ENCODE measurements at places on chromosomes 1 and 21.
A peak's percentile ranks its signal among the peaks of the same experiment; 100 is the strongest.

- DNase-seq: no peak
These were observed 37.3 kb downstream of the RGS4 start for GRCh38 chr1:163106364-163106987.

DNA sequence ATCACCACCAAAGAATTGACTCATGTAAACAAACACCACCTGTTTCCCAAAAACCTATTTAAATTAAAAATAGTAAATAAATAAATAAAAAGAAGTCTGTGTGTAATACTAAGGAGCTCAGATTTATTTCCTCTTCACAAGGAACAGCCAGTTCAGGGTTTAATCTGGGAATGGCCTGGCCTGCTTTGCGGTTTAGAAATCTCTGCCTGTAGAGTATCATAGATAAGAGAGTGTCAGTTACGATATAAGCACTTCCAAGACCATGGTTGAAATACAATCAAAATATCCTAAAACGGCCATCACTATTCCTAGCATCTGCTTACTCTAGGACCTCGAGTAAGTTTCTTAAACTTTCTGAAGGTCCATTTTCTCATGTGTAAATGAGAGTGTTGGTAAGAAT lies 274.4 kb downstream of the PLPP3 start:
- no peak for DNase-seq

DNA sequence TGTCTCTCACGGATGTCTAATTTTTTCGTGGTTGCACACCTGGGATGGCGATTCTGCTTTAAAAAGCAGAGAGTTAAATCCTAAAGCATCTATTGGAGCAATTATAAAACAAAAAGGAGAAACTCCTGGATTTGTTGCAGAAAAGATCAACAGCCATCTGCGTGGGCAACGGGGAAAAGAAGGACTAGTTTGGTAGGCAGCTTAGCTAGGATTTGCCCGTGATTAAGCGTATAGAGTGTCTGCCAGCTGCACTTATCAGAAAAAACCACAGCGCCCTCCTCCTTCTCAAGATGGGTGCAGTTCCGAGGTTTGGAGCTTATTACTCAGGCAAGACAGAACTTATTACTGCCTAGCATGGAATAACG lies 526 bp upstream of the SLC25A24 start:
- peak; percentile 31 for DNase-seq

- no peak for DNase-seq
These were observed 7.5 kb downstream of the CLDN14 start for GRCh38 chr21:36472377-36472776.

- DNase-seq: no peak
These were observed 2.3 kb downstream of the OVAAL start for GRCh38 chr1:180560868-180561600.

DNA sequence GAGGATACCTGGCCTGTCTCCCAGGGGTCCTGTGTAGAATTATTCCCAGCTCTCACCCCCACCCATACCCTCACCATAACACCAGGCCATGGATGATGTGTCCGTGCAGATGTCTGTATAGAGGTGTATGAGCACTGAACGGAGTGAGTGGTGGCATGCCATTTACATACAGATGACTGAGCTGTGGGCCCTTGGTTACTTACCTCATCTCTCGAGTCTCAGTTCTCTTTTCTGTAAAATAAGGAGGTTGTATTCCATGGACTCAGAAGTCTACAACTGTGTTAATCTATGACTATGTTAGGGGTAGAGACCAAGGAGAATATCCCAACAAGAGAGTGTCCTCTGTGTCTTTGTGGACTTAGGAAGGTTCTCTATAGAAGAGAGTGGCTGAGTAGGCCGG lies 65.6 kb upstream of the CD1D start:
- no peak for DNase-seq

DNA sequence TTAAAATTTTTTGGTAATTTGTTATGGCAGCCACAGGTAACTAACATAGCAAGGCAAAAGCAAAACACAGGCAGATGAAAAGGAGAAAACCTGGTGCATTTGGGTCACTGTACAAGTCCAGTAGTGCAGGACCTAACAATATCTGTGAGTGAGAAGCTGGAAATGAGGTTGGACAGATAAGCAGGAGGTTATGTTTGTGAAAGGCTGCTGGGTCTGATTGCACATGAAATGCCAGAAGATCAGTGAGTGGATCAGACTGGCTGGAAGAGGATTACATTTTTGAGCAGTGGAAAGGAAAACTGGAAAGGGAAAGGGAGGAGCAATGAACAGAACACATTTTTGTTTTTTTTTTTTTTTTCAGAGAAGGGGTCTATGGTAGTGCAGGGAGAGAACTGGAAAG lies 73.6 kb downstream of the CYYR1 start:
- DNase-seq: no peak

DNA sequence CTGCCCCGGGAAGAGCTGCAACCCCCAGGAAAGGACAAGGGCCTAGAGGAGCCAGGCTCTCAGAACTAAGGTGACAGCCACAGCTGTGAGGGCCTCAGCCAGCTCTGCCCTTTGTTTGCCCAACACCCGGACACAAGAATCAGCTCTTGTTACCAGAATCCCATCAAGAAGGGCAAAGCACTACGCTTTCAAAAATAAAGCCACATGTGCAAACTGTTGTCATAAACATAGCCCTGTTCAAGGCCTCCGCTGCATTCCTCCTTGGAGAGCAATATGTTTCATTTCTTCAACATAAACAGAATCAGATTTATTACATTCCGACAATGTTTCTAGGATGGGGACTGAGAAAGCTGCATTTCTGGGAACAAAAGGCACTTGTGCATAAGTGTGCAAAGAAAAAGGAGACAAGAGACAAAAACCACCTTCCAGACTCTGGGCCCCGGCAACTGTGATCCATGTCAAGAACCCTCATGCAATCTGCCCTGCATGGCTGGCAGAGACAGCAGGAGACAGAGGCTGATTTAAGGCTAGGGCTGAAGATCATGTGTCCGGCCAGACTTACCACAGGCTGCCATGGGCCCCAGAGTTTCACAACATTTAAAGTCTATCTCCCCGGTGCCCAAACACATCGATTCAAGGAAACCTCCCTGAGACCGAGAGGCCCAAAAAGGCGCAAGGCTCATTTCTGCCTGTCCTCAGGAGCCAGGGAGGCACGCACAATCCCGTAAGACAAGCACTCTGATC lies 71.0 kb downstream of the SSBP3 start:
- no peak for DNase-seq

Data from activated CD4-positive, alpha-beta T cell treated with anti-CD3 and anti-CD28 coated beads for 24 hours (primary cell).